Stimulated activated CD4-positive, alpha-beta T cell treated with anti-CD3 and anti-CD28 coated beads, Interleukin-1b, Interleukin-23, amount 100 ng/mL, for 1 hour (primary cell): ENCODE measurements at places on chromosomes 3 and 15.

DNA sequence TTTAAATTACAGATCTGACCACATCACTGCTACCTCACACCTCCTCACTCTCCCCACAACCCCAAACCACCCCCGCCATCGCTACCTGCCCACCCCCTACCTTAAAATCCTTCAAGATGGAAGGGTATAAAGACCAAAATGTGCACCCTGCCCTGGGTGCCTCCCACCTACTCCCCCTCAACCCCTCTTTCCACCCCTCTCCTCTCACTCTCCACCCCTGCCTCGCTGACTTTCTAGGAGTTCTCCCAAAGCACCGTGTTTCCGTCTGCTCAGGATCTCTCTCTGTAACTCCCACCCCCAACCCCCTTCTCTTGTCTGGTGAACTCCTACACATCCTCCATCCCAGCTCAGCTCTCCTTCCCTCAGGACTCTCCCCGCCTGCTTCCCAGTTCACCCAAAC is 69.1 kb downstream of the MEGF11 start:
- DNase-seq, result no peak

- DNase-seq, result no peak
Observed at GRCh38 chr3:160381470-160381869, 17.6 kb downstream of the IFT80 start.

- no peak for DNase-seq
Observed at GRCh38 chr3:65907232-65908130, 131.2 kb downstream of the MAGI1 start.

DNA sequence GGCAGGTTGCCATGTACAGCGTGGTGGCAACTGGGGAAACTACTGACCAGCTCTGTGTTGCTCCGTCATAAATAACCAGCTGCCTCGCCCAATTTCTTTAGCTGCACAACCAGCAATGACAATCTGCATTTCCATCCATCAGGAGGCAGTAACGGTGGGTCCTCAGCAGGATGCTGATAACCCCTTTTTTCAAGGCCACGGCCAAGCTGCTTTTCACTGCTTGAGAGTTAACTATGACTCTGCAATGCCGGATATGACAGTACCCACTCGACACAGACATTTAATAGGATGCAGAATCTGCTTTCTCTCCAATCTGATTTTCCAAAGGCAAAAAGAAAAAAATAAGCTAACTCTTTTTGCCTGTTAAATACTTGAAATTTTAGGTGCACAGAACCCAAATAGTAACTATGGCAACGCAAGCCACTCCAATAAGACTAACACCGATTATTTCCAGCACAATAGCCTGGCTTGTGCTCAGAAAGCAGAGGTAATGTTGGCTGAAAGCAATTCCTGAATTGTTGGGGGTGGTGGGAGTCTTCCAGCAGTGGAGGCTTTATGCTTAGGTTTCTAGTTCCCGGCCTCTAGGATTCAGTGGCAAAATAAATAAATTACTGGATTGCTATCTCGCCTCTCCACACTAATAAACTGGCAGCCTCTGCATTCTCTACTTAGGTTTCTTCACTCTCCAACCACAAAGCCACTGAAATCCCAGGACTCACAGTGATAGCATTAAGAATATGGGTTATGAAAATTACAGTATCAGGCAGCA is 31.2 kb upstream of the SRGAP3 start:
- no peak for DNase-seq

DNA sequence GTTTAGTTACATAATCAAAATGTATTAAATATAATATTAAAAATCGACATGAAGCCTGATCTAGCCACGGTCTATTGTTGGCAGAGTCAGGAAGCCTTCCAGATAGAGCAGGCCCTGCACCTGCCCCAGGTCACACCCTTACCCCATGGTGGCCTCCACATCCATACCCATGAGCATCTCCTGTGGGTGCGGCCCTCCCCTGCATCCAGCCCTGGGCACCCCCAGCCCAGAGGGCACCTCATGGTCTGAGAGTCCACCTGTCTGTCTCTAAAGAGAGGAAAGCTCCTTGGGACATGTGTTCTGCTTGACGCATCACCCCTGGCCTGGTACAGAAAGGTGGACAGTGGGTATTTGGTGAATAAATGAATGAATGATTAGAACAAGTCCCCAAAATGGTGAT is 37.2 kb upstream of the CSPG4 start:
- no peak for DNase-seq
